ENCODE measurements at places on chromosomes 6 and 20.

- DNase-seq, result no peak
Observed at GRCh38 chr20:58664883-58665282, 13.8 kb downstream of the STX16 start.

DNA sequence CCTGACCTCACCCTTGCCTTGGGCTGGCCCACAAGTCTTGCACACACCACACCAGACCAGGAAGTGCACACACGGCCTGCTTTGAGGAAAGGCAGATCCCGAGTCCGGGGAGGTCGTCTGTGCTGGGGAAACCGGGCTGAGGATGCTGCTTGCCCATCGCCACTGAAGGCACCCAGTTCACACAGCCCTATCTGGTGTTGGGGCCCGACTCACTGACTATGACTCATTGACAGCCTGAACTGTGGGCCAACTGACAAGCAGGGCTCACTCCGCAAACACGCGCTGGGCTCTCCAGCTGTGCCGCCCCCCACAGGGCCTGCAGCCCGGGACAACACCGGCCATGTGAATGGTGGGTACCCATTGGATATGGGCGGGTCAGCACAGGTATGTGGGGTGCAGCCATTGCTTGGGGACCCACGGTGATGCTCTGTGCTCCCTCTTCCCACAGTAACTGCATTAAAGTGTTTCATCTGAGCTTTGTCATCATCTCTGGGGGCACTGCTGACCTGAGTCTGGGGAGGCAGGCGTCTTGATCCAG is 1.6 kb downstream of the SAMD10 start:
- peak; percentile 83 for DNase-seq

GRCh38 chr6:24778121-24778520 is 3.4 kb downstream of the GMNN start:
- no peak for DNase-seq

GRCh38 chr6:854406-855118 is 161.6 kb upstream of the EXOC2 start:
- peak; percentile 50 for DNase-seq

DNA sequence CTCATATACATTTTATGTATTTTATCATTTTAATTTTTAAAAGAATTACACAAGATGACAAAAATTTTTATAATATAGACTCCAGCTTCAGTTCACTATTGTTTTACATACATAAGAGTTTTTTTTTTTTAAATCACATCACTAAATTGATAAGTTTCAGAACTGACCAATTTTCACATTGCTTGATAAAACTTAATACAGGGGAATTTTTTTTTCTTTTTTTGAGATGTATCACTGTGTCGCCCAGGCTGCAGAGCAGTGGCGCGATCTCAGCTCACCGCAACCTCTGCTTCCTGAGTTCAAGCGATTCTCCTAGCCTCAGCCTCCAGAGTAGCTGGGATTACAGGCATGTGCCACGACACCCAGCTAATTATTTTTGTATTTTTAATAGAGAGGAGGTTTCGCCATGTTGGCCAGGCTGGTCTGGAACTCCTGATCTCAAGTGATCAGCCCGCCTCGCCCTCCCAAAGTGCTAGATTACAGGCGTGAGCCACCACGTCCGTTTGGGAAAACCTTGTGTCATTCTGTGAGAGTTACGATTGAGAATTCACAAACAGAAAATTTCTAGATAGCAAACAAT is 36.6 kb upstream of the BTN3A2 start:
- peak; percentile 8 for DNase-seq

- no peak for DNase-seq
Observed at GRCh38 chr6:14824060-14824459, 421.8 kb upstream of the JARID2 start.

GRCh38 chr6:20711518-20711917 is 177.3 kb downstream of the CDKAL1 start:
- DNase-seq, result peak; percentile 24

DNA sequence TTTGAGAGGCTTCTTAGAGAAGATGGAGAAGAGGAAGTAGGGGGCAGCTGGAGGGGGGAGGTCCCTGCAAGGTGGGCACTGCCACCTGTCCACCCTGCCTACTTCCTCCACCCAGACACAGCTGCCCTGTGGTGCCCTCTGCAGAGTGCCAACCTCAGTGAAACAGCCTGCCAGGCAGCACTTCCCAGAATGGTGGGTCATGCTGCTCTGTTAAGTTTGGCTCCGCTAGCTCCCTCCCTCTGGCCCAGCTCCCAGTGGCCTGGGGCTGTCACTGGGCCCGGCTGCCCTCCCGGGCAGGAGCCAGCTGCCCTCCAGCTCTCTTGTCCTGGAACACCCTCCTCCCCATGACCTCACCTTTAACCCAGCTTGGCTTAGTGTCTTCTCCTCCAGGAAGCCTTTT is 5.1 kb upstream of the EPB41L1 start:
- DNase-seq, result no peak

- no peak for DNase-seq
Observed at GRCh38 chr6:117074672-117075071, 190.7 kb upstream of the VGLL2 start.

- no peak for DNase-seq
Observed at GRCh38 chr20:35436177-35436573, 1.9 kb downstream of the GDF5 start.

- no peak for DNase-seq
Observed at GRCh38 chr6:6883011-6883410, 224.8 kb upstream of the RREB1 start.

DNA sequence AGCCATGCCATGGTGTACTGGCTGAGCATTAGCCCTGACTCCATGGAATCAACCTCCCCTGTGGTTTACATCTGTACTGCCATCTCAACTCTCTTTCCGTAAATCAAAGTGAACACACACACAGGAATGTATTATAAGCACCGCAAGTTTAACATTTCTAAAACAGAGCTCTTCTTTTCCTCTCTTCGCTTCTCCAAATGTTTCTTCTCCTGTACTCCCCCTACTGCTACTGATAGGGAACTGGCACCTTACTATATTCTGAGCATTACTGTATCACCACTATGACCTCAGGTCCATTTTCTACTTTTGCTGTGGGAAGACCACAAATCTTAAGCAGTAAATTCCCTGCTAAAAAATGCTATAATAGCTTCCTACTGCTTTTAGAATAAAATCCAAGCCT is 101.2 kb downstream of the NUS1 start:
- peak; percentile 19 for DNase-seq

- peak; percentile 92 for DNase-seq
Observed at GRCh38 chr6:31652925-31653724, 664 bp upstream of the BAG6 start.

GRCh38 chr6:99604166-99605073 is 2.2 kb upstream of the PRDM13 start:
- DNase-seq, result no peak

GRCh38 chr6:15504040-15504495 is 158.8 kb downstream of the DTNBP1 start:
- DNase-seq, result no peak

DNA sequence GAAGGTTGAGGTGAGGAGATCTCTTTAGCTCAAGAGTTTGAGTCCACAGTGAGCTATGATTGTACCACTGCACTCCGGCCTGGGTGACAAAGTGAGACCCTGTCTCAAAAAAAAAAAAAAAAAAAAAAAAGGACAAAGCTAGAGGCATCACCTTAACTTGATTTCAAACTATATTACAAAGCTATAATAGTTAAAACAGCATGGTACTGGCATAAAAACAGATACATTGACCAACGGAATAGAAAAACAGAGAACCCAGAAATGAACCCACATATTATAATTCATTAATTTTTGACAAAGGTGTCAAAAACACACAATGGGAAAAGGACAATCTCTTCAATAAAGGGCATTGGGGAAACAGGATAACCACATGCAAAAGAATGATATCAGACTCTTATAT is 50.8 kb upstream of the MBOAT1 start:
- no peak for DNase-seq

- no peak for DNase-seq
Observed at GRCh38 chr20:58840816-58841538, 9.7 kb downstream of the GNAS-AS1 start.

DNA sequence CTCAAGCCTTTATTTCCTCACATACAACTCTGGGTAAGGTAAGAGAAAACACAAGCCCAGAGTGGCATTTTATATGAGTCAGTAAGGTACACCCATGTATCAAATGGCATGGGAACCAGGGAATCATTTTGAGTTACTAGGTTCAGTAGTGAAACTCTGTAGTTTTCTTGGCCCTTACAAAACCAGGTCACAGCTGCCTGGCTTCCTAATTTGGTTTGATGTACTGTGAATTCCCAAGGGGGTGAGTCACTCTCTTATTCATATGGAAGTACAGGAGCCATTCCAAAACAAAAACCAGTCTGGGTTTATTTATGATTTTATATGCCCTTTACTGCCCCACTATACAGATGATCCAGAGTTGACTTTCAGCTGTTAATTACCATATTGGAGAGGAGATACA is 70.7 kb downstream of the PDE7B start:
- peak; percentile 97 for DNase-seq

GRCh38 chr6:145034664-145035063 is 700.7 kb downstream of the EPM2A start:
- DNase-seq, result peak; percentile 42

DNA sequence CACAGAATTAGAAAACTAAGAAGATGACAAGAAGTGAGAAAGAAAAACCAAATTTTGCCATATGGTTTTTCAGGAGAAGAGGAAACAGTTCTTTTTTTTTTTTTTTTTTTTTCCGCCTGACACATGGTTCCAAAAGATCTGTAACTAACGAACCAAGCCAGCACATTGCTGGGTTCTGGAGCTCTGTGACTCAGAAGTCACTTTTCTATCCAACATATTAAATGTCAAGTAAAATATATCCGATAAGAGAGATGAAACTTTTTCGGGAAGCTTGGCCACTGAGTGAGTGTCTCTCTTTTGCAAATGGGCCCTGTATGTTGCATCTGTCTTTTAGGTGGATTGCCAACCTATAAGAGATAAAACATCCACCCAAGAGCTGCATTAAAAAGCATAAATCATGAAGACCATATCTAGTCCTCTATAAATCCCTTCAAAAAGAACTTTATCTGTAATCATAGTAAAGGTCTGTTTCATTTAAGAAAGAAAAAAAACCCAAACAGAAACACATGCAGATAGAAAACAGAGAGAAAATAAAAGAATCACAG is 4.6 kb downstream of the METTL24 start:
- no peak for DNase-seq

DNA sequence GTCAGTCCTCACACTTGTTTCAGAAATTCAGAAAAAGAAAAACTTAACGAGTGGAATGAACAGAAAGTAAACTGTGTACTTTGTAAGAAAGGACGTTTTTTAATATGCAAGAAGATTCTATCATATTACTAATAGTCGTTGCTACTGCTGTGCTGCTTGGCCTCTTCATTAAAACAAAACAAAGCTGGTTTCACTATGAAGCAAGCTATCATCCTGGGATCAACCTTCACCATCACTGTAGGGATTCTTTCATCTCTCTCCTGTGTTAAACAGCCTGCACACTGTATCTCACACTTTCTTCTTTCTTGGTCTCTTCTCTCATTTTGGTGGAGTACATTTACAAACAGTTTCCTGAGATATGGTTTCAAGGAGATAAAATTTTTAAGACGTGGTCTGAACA is 284.2 kb downstream of the BTBD9 start:
- DNase-seq, result no peak

DNA sequence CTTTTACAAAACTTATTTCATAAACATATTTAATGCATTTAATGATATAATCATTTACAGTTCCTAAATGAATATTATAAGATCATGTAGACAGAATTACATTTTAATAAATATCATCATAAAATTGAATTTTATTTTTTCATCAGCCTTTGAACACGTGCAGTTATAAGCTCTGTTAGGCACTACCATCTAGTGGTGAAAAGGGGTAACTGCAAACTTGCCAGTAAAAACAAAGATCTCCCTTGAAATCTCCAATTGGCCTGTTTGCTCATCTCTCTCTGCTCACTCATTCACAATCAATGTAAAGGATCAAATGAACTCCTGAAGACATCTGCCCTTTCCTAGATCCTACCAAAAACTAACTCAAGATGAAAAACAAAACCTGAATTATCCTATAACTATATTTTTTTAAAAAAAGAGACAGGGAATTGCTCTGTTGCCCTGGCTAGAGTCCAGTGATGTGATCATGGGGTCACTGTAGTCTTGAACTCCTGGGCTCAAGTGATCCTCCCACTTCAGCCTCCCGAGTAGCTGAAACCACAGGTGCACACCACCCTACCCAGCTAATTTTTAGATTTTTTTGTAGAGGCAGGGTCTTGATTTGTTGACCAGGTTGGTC is 31.7 kb downstream of the SAMHD1 start:
- peak; percentile 70 for DNase-seq

DNA sequence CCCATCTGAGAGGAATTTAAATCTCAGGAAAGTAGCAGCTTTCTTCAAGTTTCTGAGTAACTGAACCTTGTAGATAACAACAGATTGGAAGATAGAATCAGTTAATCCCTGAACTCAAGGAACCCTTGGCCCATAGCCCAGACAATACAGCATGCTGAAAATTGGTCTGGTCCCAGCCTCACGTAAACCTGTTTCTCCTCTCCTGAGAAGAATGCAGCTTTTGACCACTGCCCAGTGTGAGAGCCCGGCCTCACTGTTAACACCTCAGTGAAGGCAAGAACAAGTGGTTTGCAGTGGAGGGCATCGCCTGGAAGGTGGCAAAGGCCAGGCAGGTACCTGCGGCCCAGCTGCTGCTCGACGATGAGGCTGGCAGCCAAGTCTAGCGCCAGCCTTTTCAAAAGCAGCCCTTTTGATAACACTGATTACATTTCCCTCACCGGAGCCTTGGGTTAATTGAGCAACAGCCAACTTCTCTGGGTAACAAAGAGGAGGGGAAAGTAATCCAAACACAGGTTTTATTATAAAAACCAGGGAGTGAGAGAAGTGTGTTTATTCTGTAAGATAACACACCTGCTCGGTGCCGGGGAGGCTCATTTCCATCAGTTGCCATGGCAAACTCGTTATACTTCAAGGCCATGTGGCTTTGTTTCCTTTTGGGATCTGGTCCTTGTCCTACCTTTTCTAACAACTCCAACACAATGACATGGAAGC is 54.0 kb downstream of the TRAF3IP2 start:
- peak; percentile 47 for DNase-seq

DNA sequence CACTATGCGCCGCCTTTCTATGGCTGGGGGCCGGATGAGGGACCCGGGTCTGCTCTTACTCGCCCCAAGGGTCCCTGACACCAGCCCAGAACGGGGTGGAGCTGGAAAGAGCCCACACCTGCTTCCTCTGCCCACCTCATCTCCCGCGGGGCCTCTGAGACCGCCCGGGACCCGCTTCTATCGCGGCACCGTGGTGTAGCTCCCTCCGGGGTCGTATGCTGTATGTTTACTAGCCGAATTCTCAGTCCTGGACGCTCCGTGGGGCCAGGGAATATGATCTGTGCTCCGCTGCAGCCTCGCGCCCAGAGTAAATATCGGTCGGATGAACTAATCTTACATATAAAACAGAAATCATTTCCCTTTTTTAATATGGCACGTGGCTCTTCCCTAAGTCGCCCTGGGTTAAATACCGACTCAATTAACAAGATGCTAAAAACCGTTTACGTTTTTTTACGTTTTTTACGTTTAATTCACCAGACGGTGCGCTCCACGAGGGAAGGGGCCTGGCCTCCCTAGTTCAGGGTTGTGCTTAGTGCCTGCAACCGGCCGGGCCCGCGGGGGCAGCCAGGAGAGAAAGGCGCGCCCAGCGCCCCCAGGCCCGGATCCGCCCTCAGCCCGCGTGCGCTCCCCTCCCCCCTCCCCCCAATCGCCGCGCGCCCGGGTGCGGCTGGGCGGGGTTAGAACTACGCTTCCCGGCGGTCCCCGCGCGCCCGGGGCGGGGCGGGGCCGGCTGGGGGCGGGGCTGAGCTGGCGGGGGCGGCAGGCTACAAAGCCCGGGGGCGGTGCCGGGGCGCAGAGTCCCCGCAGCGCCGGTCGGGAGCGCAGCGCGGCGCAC is at the start of gene RBM38:
Gene RBM38, plus strand, starts transcription at position 793 of the 835 bp plus-strand sequence. CDS start 186 bp downstream, outside the sequence.
- peak; percentile 70 for DNase-seq

- DNase-seq, result peak; percentile 45
Observed at GRCh38 chr20:34246126-34246626, 5.0 kb downstream of the ASIP start.
